Mesenchymal stem cell (in vitro differentiated cells and primary cell): ENCODE measurements at places on chromosomes 7 and 10.

GRCh38 chr7:56219017-56219416 is 102.8 kb upstream of the NUPR2 start:
- H3K36me3 ChIP-seq: no peaks in the 10 kb centered on the region
- H3K4me1 ChIP-seq: no peaks in the 10 kb centered on the region
- no peak overlapping the region for H3K27ac ChIP-seq
- H3K4me3 ChIP-seq: no peak overlapping the region
- no peak for DNase-seq
- no peaks in the 10 kb centered on the region for H3K27me3 ChIP-seq

- H3K27ac ChIP-seq: no peak overlapping the region
- H3K27me3 ChIP-seq: peaks cover 22% of the 10 kb centered on the region
- H3K4me3 ChIP-seq: no peak overlapping the region
- H3K36me3 ChIP-seq: no peaks in the 10 kb centered on the region
Measured at GRCh38 chr10:17412323-17412722, 42.1 kb downstream of the ST8SIA6 start.

DNA sequence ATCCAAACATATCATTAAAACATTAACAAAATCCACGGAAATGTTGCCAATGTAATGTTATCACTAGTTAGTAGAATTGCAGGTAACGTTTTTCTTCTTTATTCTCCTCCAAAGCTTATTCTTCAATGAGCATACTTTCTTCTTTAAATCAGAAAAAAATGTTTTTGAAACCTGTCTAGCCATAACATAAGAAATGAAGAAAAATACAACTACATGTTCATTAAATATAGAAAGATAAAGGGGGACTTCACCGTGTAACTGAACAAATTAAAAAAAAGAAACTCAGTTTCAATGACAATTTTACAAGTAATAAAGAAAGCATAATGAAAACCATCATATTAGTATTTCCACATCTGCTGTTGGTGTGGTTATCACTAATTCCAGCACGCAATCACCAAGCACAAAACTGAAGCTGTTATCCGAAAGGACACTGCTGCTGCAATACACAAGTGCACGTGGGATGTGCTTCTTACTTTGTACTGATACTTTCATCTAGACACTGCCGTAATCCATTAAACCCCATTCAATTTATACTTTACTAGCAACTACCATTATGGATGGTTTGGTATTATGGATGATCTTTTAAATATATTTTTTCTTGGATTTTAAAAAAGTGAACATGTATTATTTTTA is 9.6 kb downstream of the ESYT2 start:
- peaks cover 28% of the 10 kb centered on the region for H3K4me1 ChIP-seq
- no peaks in the 10 kb centered on the region for H3K27me3 ChIP-seq
- no peaks in the 10 kb centered on the region for H3K36me3 ChIP-seq
- peak; percentile 48 for DNase-seq

- H3K27ac ChIP-seq: no peak overlapping the region
- no peak overlapping the region for H3K4me3 ChIP-seq
- no peaks in the 10 kb centered on the region for H3K27me3 ChIP-seq
- H3K4me1 ChIP-seq: no peaks in the 10 kb centered on the region
- H3K36me3 ChIP-seq: no peaks in the 10 kb centered on the region
- no peak for DNase-seq
Measured at GRCh38 chr10:62699148-62699547, 105.4 kb upstream of the ADO start.

DNA sequence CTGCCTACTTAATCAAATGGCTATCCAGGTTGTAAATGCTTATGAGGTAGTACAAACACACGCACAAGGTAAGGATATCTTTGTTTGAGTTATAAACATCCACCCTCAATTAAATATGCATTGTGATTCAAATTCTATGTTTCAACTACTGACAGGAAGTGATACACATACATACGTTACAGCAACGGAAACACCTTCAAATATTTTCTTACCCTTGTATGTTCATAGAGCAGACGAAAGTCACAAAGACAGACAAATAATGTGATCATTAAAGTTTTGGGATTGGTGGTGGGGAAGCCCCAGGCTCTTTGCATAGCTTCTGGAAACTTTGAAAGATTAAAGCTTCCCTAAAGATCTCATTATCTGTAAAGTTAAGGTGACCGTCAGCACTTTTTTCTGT is 521.0 kb downstream of the PARD3 start:
- no peaks in the 10 kb centered on the region for H3K27me3 ChIP-seq
- DNase-seq: no peak
- H3K27ac ChIP-seq: no peak overlapping the region
- H3K36me3 ChIP-seq: no peaks in the 10 kb centered on the region
- H3K4me3 ChIP-seq: no peak overlapping the region

GRCh38 chr10:65566906-65567305 is 1358.9 kb upstream of the LRRTM3 start:
- no peak overlapping the region for H3K4me3 ChIP-seq
- DNase-seq: no peak
- no peak overlapping the region for H3K27ac ChIP-seq

DNA sequence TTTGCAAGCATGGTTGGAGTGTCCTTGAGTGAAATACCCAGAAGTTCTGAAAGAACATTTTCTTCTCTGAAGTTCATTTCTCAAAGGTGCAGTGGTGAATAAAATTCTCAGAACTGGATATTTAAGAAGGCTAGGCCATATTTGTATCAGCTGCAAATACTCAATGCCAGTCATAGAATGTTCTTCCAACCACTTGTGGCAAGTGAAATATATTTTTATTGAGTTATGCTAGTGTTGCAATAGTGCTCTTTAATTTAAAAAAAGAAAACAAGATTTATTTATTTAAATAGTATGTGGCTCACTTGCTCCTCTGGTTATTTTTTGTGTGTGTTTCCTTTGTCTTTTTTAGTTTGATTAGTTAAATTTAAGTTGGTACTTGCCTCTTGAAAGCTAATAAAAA is 64.5 kb downstream of the PALS2 start:
- H3K27me3 ChIP-seq: no peaks in the 10 kb centered on the region
- no peak overlapping the region for H3K27ac ChIP-seq
- no peaks in the 10 kb centered on the region for H3K36me3 ChIP-seq
- no peak overlapping the region for H3K4me3 ChIP-seq

DNA sequence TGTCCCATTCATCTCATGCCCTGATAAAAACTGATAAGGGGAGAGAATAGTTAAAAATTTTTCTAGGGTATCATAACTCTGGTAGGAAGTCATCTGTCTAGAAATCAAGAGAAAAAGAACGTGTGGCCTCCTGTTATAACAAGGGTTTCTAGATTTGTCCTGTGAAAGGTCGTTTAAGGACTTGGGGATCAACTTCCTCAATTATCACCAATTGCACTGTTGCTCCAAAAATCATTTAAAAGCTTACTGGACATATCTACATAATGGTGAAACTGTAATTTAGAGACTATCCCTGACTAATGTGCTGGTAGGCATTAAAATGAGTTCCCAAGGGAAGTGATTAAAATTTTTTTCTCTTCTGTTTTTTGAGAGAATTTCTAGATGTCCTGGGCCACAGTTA is 58.2 kb downstream of the GPR141 start:
- no peaks in the 10 kb centered on the region for H3K36me3 ChIP-seq
- no peaks in the 10 kb centered on the region for H3K27me3 ChIP-seq
- no peaks in the 10 kb centered on the region for H3K4me1 ChIP-seq
- H3K27ac ChIP-seq: no peak overlapping the region
- no peak for DNase-seq

- no peak overlapping the region for H3K4me3 ChIP-seq
- H3K36me3 ChIP-seq: no peaks in the 10 kb centered on the region
- H3K27ac ChIP-seq: no peak overlapping the region
- peaks cover under 1% of the 10 kb centered on the region for H3K4me1 ChIP-seq
Measured at GRCh38 chr7:140016540-140016939, 46.2 kb downstream of the PARP12 start.

DNA sequence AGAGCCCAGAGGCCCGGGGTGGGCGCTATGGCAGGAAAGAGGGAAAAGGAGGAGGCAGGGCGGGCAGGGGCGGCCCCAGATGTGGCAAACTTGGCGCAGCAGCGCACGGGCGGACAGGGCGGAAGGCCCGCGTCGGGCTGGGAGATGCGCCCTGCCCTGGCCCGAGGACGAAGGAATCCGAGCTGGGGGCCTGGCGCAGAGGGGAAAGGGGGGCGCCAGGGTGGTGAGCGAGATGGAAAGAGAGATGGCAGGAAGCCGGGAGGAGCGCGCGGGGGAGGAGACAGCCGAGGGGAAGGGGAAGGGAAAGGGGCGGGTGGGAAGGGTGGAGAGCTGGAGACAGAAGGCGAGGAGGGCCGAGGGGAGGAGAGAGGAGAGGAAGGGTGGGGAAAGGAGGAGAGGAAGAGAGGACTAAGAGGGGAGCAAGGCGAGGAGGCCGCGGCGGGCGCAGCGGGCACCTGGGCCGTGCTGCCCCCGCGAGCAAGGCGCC is at the start of gene MARVELD1:
Gene MARVELD1, plus strand, starts transcription at position 392 of the 487 bp plus-strand sequence. CDS start 147 bp downstream, outside the sequence.
- H3K4me3 ChIP-seq: peak within 1 kb of the TSS; percentile 83
- H3K27ac ChIP-seq: peak within 1 kb of the TSS; percentile 88
- peaks cover 14% of the 10 kb centered on the region for H3K36me3 ChIP-seq
- H3K4me1 ChIP-seq: peaks cover 30% of the 10 kb centered on the region

- H3K4me3 ChIP-seq: no peak within 1 kb of the TSS
- no peaks in the 10 kb centered on the region for H3K4me1 ChIP-seq
- no peaks in the 10 kb centered on the region for H3K27me3 ChIP-seq
- H3K27ac ChIP-seq: no peak within 1 kb of the TSS
- DNase-seq: no peak
Measured at GRCh38 chr10:48996-49395, at the start of gene TUBB8. Gene TUBB8, minus strand, starts transcription at chr10:49296. Its CDS starts 58 bp downstream, at chr10:49238.

DNA sequence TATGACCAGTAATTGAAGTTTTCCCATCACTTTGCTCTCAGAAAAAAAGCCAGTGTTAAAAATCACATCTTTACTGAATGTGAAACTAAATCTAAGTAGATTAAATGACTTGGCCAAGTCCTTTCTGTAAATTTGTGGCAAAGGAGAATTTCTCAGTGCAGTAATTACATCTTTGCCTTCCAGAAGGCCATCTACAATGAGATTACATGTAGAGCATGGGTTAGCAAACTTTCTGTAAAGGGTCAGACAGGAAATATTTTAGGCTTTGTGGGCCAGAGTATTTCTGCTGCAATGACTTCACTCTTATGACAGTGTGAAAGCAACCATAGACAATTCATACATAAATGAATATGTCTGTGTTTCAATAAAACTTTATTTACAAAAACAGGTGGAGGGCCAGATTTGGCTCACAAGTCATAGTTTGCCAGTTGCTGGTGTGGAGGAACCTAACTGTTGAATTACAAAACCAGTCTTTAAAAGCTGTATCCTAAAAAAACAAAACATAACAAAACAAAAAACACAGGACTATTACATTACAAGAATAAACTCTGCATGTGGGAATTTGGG is 191.0 kb downstream of the TAX1BP1 start:
- no peaks in the 10 kb centered on the region for H3K36me3 ChIP-seq
- H3K27ac ChIP-seq: no peak overlapping the region
- no peak for DNase-seq

DNA sequence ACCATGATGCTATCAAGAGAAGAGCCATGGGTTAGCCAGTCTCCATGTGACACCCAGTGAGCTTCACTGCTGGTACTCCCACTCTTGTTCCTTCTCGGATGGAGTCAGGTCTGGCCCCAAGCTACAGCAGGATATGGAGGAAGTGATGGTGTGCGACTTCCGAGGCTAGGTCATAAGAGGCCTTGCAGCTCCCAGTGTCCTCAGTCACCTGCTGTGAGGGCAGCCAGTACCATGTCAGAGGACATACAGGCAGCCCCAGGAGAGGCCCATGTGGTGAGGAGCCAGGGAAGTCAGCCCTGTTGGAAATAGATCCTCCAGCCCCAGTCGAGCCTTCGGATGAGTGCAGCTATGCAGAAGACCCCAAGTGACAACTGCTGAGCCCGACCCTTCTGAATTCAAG is 237.0 kb downstream of the EBF3 start:
- no peaks in the 10 kb centered on the region for H3K36me3 ChIP-seq
- no peak overlapping the region for H3K4me3 ChIP-seq
- no peaks in the 10 kb centered on the region for H3K27me3 ChIP-seq
- DNase-seq: no peak

- H3K27ac ChIP-seq: peak overlapping the region; percentile 97
- no peaks in the 10 kb centered on the region for H3K27me3 ChIP-seq
- DNase-seq: no peak
- H3K4me1 ChIP-seq: peaks cover 7% of the 10 kb centered on the region
Measured at GRCh38 chr7:95421847-95422444, 12.9 kb downstream of the PON2 start.

GRCh38 chr7:47188653-47189315 is 393.1 kb downstream of the TNS3 start:
- H3K4me3 ChIP-seq: no peak overlapping the region
- no peak overlapping the region for H3K27ac ChIP-seq
- no peaks in the 10 kb centered on the region for H3K4me1 ChIP-seq
- H3K27me3 ChIP-seq: peaks cover 19% of the 10 kb centered on the region
- DNase-seq: no peak
- no peaks in the 10 kb centered on the region for H3K36me3 ChIP-seq

GRCh38 chr10:106625751-106626150 is 538.8 kb downstream of the SORCS1 start:
- no peak overlapping the region for H3K4me3 ChIP-seq
- no peak overlapping the region for H3K27ac ChIP-seq
- no peaks in the 10 kb centered on the region for H3K36me3 ChIP-seq
- no peaks in the 10 kb centered on the region for H3K4me1 ChIP-seq
- no peak for DNase-seq

GRCh38 chr10:34908481-34908880 is 93.4 kb upstream of the PARD3 start:
- no peaks in the 10 kb centered on the region for H3K36me3 ChIP-seq

DNA sequence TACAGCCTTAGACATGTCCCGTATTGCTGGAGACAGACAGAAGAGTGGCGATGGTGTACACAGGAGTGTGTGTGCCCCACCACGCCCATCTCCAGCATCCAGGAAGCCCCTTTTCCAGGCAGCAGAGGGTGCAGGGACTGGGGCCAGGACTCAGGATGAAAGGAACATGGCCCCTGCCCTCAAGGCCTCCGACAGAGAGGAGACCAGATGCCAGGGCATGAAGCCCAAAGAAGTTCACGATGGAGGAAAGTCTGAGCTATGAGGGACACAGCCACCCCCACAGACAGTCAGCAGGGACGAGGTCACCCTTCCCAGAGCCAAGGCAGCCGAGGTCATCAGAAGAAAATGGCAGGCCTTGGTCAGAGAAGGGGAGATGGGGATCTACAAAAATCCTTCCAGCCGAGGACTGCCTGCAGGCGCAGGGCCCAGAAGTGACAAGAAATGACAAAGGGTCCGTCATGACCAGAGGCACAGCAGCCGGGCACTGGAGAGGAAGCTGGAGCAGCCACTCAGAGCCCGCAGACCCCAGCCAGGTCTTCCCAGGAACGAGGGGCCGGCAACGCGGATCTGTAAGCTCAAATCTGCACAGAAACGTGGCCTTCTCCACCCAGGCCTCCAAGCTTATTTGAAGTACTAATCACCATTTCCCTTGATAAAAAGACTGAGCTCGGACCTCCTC is 78.7 kb upstream of the PPP2R2D start:
- H3K36me3 ChIP-seq: no peaks in the 10 kb centered on the region
- DNase-seq: no peak
- H3K27me3 ChIP-seq: no peaks in the 10 kb centered on the region
- H3K4me3 ChIP-seq: no peak overlapping the region
- no peak overlapping the region for H3K27ac ChIP-seq

- peak overlapping the region; percentile 95 for H3K27ac ChIP-seq
- H3K27me3 ChIP-seq: no peaks in the 10 kb centered on the region
- no peaks in the 10 kb centered on the region for H3K36me3 ChIP-seq
- DNase-seq: peak; percentile 92
- H3K4me1 ChIP-seq: peaks cover 17% of the 10 kb centered on the region
- no peak overlapping the region for H3K4me3 ChIP-seq
Measured at GRCh38 chr7:4665661-4666060, 16.4 kb upstream of the FOXK1 start.
